LoVo (cell line): ENCODE measurements at places on chromosomes 7 and 10.

DNA sequence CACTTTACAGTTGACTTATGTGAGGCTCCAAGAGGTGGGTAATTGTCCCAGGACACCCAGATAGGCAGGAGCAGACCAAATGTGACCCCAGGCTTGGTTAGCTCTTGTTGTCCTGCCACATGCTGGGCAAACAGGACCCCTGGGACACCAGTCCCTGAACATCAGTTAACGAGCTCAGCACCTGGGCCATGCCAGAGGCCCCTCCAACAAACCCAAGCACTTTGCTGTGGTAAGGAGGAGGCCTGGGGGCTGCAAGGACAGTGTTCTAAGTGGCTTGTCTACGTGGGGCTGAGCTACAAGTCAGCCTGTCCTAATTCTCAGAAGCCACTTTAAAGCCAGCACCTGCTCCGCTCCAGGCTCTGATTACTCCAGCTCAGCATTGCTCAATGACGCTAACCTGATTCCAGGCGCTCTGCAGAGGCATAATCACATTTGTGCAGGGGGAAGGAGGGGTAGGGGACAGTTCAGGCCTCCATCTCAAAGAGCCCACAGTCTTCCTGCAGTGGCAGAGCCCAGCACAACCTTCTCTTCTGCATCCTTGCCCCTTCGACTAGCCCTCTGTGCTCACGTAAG is 57.2 kb downstream of the DDC start:
- no peak for DNase-seq

DNA sequence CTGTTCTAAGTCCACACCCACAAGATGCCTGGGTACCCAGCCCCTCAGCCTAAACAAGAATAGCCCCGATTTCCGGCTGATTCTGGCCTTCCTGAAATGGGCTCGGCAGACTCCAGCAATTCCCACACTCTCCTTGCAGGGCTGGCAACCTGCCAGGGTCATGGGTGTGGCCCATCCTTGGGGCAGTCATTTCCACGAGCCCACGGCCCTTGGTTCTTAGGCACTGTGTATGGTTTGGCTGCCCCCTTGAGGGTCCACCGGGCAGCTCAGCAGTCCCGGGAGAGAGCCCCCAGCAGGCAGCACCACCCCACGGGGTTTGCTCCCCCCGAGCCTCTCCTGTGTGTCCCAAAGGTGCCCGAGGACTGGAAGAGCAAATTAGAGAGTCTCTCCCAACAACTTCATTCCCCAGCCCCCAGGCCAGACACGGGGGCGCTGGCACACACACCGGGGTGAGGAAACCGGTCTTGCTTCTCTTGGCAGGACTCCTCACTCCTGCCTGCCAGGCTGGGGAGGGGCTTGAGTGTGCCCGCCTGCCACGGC is 142.2 kb downstream of the EMX2 start:
- DNase-seq = peak; percentile 53

GRCh38 chr10:117413928-117414618 is 38.8 kb upstream of the PDZD8 start:
- peak; percentile 15 for DNase-seq

DNA sequence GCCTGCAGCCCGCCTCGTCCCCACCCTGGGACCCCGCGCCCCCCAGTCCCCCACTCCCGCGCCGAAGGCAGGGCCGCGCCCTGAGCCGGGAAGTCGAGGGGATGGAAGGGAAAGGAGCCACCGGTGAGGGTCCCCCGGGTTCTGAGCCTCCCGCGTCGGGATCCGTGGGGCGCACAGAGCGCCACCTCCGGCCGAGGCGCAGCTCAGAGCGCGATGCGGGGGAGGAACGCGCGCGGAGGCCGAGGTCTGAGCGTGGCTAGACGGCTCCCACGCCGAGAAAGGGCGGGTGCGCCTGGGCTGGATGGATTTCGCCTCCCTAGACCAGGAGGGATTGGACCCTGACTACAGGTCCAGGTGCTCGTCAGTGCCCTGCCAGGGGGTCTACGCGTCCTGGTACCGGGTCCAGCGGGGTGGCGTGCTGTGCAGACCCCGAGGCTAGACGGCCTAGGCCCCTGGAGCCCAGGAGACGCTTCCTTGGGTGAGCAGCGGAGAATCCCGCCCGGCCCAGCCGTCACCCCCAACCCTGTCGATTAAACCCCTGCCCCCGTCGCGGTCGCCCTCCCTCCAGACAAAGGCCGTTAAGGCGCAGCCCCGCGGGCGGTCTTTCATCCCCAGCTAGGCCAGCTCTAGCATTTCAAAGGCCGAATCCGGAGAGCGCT is 986 bp upstream of the PDGFA start:
- DNase-seq = no peak

DNA sequence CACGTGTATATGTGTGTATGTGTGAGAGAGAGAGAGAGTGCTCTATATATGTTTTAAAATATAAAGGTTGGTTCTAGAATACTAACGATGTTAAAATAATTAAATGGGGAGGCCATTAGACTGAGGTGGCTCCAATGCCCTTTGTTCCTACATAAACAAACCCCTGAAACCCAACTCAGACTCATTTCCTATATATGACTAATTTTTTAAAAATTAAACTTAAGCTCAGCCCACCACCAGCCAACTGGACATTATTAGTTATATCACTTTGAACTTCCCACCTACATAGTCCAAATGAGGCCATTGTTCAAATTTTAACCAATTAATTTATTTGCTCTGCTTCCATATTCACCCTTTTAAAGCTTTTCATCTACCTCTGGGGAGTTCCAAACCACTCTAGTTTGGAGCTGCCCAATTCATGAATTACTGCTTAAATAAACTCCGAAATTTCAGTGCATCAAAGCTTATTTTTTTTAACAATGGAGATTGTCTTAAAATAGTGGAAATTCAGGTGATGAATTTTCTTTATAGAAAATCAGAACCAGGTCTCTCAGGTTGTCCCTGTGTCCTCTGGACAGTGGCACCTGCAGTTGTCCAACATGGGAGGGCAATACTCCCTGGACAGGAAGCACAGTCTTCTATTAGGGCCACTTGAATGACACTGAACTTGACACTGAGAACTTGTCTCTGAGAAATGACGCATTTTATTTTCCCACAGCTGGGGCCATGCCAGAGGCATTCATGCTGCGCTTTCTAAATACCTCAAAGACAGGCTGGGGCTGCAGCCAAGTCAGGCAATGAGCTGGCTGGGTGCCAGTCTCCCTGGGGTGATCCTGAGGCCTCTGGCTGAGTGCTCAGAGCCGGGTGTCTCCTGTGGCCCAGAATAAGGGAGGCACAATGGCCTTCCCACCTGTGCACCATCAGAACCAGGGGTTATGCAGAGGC is 109.5 kb upstream of the TMEM72 start:
- peak; percentile 78 for DNase-seq

GRCh38 chr7:132455378-132455777 is 120.9 kb downstream of the PLXNA4 start:
- DNase-seq = no peak
